Parietal lobe (tissue), 2 donors: ENCODE measurements at places on chromosomes 5 and 9. TPM values are rescaled to one million over a fixed set of nuclear protein-coding genes. Genes with fewer than 3 reads are reported as not detected.

The CTNND2 gene
- 136 TPM for total RNA-seq

The C5 gene
- total RNA-seq: 12.2 TPM

The AQP3 gene
- not detected for total RNA-seq

The PRDM9 gene
- total RNA-seq: not detected

The N4BP3 gene
- total RNA-seq: 9.7 TPM

The LHX3 gene
- total RNA-seq: not detected

The PPIC gene
- 1.3 TPM for total RNA-seq

The TSLP gene
- total RNA-seq: not detected

The SPINK1 gene
- total RNA-seq: not detected

The ARSK gene
- 8.1 TPM for total RNA-seq

The GRK6 gene
- 24.1 TPM for total RNA-seq

The GARIN3 gene
- total RNA-seq: not detected

The C9 gene
- total RNA-seq: not detected

The ZMAT2 gene
- 41.9 TPM for total RNA-seq

The SPATA31E1 gene
- not detected for total RNA-seq

The SPATA31A3 gene
- not detected for total RNA-seq

The ANKS6 gene
- total RNA-seq: 11.3 TPM

The DMRTA1 gene
- total RNA-seq: 0.63 TPM

The CARTPT gene
- total RNA-seq: 0.63 TPM

The CACNA1B gene
- total RNA-seq: 62.0 TPM

The C7 gene
- 0.94 TPM for total RNA-seq

The GLDC gene
- 20.7 TPM for total RNA-seq

The ANKDD1B gene
- total RNA-seq: 1.3 TPM

The IER5L gene
- total RNA-seq: 20.3 TPM

The PCDHB2 gene
- 20.3 TPM for total RNA-seq

The IFNA17 gene
- total RNA-seq: not detected

The TRIM14 gene
- 4.4 TPM for total RNA-seq

The PAEP gene
- not detected for total RNA-seq

The SLC35A4 gene
- 8.5 TPM for total RNA-seq
